Urinary bladder (tissue), 4 donors: ENCODE measurements at places on chromosomes 1 and 21. TPM values are rescaled to one million over a fixed set of nuclear protein-coding genes. Genes with fewer than 3 reads are reported as not detected.

Gene GBP6
- total RNA-seq = 1.6 TPM

Gene CA6
- total RNA-seq = not detected

Gene SLC35D1
- total RNA-seq = 20.3 TPM

Gene KRTAP12-2
- total RNA-seq = not detected

Gene CYP4A22
- not detected for total RNA-seq

Gene PARS2
- 3.3 TPM for total RNA-seq

Gene RNU1-3
- under 0.01 TPM for total RNA-seq

Gene AMPD1
- 1.9 TPM for total RNA-seq

Gene FCRL1
- 0.63 TPM for total RNA-seq

Gene TLR5
- total RNA-seq = 5.7 TPM

Gene NHLH1
- not detected for total RNA-seq

Gene PRKAA2
- 19.5 TPM for total RNA-seq

Gene FCGR1A
- 10.4 TPM for total RNA-seq

Gene CLCA4
- 38.1 TPM for total RNA-seq

Gene RXFP4
- total RNA-seq = not detected

Gene CR1
- 6.7 TPM for total RNA-seq

Gene PADI1
- total RNA-seq = 0.16 TPM

Gene LCE2A
- not detected for total RNA-seq

Gene HES5
- total RNA-seq = 2.5 TPM

Gene YY1AP1
- 166 TPM for total RNA-seq
